ENCODE measurements at places on chromosomes 6 and 20.
A peak's percentile ranks its signal among the peaks of the same experiment; 100 is the strongest.

DNA sequence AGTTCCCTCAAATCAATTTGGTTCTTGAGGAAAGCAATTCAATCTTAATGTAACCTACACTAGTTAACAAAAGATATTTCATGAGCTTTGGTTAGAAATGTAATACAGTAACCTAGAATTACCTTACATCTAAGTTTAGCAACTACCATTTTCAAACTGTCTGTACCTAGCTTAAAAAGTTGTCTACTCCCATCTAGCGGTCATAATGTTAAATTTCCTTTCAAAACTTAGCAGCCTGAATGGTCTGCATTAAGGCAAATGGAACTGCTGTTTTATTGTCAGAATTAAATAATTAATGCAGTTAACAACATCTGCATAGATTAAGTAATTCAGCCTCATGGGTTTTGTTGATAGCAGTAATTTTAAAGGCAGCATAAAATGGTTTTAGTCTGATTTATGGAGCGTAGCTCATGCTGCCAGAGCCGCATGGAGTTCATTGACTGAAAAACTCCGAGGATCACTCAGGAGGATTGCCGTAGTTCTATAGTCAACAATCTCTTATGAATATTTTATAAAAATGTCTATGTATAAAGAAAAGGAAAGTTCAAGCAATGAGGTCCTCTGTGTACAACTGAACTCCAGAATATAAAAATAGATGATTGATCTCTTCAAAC is 485.4 kb upstream of the MANEA start:
- DNase-seq = peak; percentile 33

- no peak for DNase-seq
Measured at GRCh38 chr6:5034328-5034727, 30.5 kb upstream of the RPP40 start.

DNA sequence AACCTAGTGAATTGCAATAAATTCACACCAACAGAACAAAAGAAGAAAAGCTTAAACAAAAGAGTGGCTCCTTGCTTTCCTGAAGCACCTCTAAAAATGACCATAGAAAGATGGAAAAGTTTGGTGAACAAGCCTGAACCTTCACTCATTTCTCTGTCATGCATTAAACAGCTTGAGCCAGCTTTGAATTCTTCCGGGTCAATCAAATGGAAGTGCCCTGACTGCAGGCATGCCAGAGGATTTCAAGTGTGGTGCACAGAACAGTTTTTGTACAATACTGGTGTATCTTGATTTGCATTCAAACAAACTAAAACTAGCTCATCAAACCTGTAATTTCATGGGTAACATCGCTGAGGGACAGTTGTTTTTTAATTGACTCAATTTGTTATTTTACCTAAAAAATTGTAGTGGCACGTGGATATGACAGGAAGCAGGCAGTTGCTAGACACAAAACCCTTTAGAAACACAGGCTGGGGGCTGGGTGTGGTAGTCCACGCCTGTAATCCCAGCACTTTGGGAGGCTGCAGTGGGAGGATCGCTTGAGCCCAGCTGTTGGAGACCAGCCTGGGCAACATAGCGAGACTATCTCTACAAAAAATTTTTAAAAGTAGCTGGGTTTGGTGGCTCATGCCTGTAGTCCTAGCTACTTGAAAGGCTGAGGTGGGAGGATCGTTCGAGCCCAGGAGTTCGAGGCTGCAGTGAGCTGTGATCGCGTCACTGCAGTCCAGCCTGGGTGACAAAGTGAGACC is 9.1 kb downstream of the CASS4 start:
- DNase-seq = no peak

- DNase-seq = no peak
Measured at GRCh38 chr20:13288357-13288756, 67.3 kb downstream of the ISM1 start.

GRCh38 chr6:35152067-35152707 is 11.0 kb upstream of the TCP11 start:
- no peak for DNase-seq

DNA sequence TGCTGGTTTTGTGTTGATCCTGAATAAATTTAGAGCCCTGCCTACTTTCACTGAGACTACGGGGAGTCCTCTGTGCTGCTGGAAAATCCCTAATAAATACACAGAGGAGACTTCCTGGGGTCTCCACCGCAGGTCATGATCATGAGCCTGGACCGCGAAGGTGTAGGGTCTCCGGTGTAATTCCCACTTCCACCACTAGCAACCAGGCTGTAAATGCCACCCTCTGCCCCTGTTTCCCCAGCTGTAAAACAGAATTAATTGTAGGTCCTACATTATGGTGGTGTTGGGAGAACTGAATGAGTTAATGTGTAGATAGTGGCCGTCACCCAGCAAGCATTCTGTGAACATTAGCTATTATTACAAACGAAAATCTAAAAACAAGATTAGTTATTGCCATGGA is 191.6 kb upstream of the THBS2 start:
- no peak for DNase-seq

DNA sequence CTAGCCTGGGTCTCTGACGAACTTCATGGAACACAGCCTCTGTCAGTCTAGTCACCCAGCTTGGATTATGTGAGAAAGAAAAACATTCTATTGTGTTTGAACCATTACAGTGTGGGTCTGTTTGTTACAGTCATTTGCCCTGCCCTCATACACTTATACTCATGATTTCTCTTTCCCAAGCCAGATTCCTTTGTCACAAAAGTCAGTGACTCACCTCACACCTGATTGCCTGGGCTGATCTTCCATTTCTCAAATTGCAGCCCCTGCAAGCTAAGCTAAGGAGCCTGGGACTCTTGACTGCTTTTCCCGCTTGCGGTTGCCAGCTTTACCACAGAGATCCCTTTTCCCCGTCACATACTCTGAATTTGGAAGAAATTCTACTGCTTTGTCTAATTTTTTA is 395.9 kb downstream of the SAMD5 start:
- no peak for DNase-seq

GRCh38 chr6:6412700-6413099 is 92.2 kb upstream of the F13A1 start:
- no peak for DNase-seq

DNA sequence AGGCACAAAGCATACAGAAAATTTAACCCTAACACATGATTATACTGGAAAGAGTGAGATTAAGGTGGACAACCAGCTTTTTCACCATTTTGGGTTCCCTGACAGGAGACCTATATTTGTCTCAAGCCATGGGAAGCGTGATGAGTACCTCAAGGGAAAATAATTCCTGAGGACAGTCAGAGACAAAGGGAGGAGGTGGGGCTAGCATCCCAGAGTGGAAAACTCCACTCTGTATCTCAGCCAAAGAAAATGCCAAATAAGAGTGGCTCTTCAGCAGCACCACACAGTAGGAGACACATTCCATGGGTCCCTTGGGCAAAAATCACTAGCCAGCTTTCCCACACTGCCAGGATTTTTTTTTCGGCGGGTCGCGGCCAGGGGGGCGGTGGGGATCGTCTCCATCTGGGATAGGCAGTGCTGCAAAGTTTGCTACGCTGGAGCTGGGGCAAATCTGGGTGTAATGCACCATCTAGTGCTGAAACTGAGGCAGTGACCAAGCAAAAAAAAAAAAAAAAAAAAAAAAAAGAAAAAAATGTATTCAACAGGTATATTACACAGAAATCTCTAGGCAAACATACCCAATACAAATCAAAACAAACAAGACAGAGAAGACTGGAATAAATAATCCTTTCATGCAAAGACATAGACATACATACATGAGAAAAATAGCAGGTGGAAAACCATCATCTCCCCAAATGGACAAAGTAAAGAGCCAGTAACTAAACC is 77.3 kb upstream of the SLC35F1 start:
- DNase-seq = no peak

- no peak for DNase-seq
Measured at GRCh38 chr6:158938811-158939254, 61.2 kb downstream of the RSPH3 start.

DNA sequence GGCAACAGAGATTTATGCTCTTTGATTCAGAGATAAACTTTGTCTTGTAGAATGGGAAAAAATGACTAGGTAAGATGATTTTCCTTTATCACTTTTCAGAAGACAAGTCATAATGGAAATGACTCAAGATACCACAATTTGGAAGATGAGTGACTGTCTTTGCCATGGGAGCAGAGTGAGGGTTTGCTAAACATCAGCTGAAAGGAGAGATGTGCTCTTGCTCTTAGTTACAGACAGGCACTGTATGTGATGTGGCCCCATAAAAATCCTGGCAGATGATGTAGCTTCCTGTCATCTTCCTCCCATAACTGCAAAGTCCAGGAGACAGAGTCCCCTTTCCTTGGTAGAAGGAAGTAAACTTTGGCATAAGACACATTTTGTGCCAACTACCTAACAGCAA is 47.6 kb downstream of the BACH2 start:
- DNase-seq = no peak

- no peak for DNase-seq
Measured at GRCh38 chr6:56733211-56733697, 90.6 kb upstream of the DST start.

DNA sequence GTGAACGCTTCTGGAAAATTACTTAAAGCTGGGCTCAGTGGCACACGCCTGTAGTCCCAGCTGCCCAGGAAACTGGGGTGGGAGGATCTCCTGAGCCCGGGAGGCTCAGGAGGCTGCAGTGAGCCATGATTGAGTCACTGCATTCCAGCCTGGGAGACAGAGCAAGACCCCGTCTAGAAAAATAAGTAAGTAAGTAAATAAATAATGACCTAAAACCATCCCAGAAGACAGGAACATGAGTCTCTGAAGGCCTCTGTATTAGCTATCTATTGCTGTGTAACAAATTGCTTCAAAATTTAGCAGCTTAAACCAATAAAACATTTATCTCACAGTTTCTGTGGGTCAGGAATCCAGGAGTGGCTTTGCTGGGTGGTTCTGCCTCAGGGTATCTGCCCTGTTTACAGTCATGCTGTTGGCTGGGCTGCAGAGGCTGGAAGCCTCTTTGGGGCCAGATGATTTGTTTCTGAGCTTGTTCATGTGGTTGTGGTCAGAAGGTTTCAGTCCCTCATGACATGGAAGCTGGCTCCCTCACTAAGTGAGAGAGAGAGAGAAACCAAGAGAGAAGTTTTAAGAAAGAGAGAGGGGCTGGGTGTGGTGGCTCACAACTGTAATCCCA is 48.4 kb upstream of the NCOA3 start:
- DNase-seq = no peak

GRCh38 chr6:50831186-50831585 is 12.5 kb downstream of the TFAP2B start:
- no peak for DNase-seq

GRCh38 chr6:159718634-159719033 is 8.7 kb upstream of the WTAP start:
- no peak for DNase-seq

- DNase-seq = no peak
Measured at GRCh38 chr6:111845441-111845871, 27.8 kb downstream of the FYN start.

DNA sequence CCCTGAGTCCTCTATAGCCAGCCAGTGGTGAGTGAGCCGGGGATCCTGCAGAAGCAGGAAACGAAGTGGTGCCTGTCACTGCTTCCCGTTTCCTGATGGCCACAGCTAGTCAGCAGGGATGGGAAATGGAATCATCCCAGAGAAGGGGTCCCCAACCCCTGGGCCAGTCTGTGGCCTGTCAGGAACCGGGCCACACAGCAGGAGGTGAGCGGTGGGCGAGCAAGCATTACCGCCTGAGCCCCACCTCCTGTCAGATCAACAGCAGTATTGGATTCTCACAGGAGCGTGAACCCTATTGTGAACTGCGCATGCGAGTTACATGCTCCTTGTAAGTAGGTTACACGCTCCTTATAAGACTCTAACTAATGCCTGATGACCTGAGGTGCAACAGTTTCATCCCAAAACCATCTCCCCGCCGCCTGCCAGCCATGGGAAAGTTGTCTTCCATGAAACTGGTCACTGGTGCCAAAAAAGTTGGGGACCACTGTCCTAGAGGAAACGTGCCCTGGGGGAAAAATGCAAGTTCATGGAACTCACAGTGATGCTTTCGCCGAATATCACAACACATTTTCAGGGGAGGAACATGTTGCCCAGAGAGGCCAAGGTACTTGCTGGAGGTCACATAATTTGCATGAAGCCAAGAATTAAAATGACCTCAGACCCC is 113.8 kb downstream of the JPH2 start:
- DNase-seq = no peak

DNA sequence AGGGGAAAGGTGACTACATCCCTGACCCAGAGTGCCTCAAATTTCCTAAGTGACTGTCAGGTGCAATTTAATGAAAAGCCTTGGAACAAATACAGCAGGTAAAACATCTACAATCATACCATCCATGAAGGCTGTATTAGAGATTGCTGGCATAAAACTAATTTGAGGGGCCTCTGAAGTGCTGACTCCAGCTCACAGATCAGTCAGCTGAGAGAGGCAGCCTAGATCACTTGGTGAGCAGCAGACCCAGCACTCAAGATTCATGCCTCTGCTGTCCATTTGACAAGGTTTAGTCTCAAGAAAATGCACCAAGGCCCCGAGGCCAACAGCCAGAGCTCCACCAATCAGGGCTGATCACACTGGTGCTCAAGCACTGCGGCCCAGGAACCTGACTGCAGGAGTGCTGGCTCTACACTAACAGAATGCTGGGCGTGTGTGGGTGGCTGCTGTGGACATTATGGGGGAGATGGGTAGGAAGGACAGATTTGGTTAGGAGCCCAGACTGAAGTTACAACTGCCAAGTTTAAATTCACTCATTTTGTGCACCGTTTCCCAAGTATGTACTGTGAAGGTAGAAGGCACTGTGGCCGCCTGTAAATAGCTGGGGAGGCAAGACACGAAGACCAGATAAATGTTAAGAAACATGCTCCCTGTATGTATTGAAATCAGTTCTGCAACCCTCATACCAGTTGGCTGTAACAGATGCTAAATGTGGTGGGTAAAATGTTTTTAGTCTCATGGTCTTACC is 28.2 kb downstream of the SNX5 start:
- no peak for DNase-seq

DNA sequence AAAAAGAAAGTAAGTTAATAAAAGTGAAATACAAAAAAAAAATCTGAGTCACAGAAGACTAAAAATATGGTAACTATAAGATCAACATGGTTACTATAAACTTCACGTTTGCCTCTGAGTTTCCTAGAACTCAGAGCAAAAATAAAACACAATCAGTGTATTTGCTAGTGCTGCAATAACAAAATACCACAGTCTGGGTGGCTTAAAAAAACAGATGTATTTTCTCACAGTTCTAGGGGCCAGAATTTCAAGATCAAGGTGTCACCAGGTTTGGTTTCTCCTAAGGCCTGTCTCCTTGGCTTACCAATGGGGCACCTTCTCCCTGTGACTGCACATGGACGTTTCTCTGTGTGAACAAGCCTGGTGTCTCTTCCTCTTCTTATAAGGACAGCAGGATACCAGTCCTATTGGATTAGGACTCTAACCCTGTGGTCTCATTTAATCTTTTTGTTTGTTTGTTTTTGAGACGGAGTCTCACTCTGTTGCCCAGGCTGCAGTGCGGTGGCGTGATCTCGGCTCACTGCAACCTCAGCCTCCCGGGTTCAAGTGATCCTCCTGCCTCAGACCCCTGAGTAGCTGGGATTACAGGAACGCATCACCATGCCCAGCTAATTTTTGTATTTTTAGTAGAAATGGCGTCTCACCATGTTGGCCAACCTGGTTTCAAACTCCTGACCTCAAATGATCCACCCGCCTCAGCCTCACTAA is 104.9 kb upstream of the LOC128125822 start:
- no peak for DNase-seq
